Activated T-cell treated with anti-CD3 and anti-CD28 coated beads for 48 hours (primary cell): ENCODE measurements at places on chromosomes 5 and 9.
A peak's percentile ranks its signal among the peaks of the same experiment; 100 is the strongest.

- no peak for DNase-seq
Measured at GRCh38 chr5:172943283-172943841, 15.9 kb upstream of the RPL26L1 start.

DNA sequence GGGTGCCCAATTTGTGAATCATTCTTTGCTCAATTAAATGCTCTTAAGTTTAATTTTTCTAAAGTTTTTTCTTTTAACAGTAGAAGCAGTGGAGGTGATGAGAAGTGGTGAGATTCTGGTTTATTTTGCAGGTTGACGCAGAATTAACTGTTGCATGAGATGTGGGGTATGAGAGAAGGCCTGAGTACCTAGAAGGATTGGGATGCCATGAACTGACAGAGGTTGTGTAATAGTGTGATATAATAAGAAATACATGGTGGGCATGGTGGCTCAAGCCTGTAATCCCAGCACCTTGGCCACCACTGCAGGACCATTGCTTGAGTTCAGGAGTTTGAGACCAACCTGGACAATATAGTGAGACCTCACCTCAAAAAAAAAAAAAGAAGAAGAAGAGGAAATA, 8.4 kb upstream of the SH3TC2 start:
- no peak for DNase-seq

DNA sequence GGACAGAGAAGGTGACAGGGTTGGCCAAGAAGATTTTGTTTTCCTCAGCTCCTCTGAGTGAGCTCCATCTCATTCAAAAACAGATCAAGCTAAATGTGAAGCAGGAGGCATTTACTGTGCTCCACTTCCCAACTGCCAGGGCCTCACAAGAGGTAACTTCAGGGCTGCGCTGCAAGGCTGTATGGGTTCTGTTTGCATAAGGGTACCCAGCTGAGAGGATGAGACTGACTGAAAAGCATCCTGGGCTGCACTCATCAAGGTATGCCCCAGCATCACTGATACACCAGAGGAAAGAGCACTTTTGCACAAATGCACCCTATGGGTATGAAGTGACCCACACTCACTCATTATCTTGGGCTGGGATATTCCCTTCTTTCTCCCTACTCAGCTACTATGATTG, 316.2 kb upstream of the HAPLN1 start:
- no peak for DNase-seq

DNA sequence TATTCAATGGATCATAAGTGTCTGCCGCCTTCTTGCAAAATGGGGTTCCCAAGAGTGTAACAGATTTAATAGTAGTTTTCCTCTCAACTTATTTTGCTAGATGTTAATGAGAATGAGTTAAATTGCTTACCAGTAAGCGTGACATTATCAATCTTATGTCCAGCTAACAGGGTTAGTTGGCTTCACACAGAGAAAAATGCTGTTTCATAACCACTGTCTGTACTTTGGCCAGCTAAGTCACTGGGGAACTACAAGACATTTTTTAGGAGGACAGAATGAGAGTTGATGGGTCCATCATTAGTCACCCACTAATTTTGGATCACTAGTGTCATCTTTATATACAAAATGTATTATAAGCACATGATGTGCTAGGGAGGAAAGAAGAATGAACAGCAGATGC, 1.4 kb downstream of the CDC37L1 start:
- no peak for DNase-seq

- no peak for DNase-seq
Measured at GRCh38 chr5:16644301-16644889, 27.6 kb upstream of the RETREG1 start.

GRCh38 chr5:146399481-146399880, 47.7 kb upstream of the TCERG1 start:
- DNase-seq, result no peak

GRCh38 chr5:34500236-34500847, 155.8 kb upstream of the RAI14 start:
- no peak for DNase-seq

- no peak for DNase-seq
Measured at GRCh38 chr5:106376522-106376921, 1294.2 kb downstream of the EFNA5 start.

DNA sequence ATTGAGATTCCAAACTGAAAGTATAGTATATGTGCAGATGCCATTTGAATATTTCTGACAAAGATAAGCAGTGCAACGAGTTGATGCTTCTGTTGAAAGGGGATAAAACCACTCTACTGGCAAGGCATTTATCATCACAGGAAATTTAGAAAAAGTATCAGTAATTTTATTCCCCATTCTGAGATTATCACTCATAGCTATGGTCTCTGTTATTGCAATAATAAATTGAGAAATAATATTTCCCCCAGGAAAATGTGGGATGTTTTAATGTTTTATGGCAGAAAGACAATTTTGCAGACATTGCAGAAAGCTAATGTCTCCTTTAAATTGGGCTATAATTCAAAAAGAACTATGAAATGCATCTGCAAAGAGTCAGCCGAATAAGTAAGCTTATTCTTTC, 1612.7 kb upstream of the ACO1 start:
- no peak for DNase-seq

GRCh38 chr9:16310278-16311110, 560.0 kb downstream of the BNC2 start:
- no peak for DNase-seq

DNA sequence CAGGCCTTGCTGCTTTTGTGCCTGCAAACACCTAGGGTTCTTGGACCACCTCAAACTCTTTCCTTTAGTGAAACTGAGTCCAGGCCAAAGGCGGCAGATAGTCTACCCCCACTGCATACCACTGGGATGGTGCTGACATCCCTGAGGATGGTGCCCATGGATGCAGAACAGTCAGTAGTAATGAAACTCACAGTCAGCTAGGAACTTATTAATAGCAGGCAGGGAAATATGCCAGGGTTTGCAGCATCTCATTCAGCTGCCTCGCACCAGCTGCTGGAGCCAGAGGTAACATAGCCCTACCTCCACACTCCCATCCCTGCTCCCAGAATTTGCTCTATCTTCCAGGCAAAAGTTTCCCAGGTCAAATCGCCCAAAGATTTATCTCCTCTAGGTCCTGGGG, 189.1 kb downstream of the SREK1 start:
- DNase-seq, result no peak

- DNase-seq, result no peak
Measured at GRCh38 chr5:36502608-36503007, 103.8 kb upstream of the SLC1A3 start.

- DNase-seq, result no peak
Measured at GRCh38 chr5:158988987-158989730, 110.6 kb downstream of the EBF1 start.

GRCh38 chr9:136532799-136533774, 12.8 kb downstream of the NOTCH1 start:
- peak; percentile 75 for DNase-seq

DNA sequence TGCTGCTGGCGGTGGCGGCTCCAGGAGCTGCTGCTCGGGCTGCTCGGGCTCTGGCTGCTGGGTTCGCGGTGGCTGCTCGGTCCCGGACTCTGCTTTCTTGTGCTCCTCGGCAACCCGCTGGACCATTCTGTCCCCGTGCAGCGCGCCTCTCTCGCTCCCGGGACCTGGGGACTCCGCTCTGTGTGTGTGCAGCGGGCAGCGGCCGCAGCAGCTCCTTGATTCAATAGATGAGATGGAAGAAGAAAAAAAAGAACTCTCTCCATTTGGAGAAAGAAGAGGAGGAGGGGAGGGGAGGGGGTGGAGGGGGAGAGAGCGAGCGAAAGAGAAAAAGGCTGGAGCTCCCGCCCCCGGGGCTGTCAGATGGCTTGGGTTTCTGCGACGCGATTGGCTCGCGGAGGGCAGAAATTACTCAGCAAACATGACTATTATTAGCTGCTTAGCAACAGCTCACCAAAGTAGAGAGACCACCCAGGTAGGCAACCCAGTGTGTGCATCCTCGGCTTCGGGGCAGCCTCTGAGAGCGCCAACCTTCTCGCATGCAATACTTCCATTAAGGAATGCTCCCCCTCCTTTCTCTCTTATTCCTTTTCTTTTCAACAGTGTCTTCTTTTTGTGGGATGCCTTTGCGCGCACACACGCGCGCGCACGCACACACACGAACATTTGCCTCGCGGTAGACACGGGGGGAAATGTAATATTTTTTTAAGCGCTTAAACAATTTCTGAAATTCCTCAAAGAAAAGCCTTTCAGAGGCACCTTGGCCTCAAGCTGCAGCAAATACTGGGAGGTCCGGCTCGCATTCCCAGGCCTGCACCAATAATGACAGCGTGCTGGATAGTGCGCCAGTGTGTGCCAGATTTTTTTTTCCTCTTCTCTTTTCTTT, 7.6 kb downstream of the PTCH1 start:
- DNase-seq, result peak; percentile 58

GRCh38 chr5:168434746-168435321, 51.4 kb upstream of the RARS1 start:
- DNase-seq, result no peak

GRCh38 chr9:18245911-18246310, 228.0 kb upstream of the ADAMTSL1 start:
- no peak for DNase-seq

- no peak for DNase-seq
Measured at GRCh38 chr5:111975133-111975532, 218.1 kb upstream of the NREP start.

DNA sequence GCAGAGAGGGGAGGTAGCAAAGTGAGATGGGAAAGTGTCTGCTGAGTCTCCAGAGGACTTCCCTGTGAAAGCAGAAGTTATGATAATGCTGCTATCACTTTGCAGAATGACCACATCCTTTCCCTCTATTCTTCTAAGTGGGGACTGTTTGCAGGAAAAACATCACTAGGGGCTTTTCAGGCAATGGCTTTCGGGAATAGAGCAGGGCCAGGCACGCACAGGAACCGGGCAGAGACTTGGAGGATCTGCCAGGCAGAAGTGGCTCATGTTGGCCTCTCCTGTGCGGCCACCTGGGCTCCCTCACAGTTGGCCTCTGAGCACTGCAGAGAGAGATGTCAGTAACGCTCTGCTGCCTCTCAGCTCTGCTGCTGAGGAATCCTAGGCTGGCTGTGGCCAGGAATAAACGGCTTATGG, 214.7 kb downstream of the MAST4 start:
- no peak for DNase-seq

- DNase-seq, result no peak
Measured at GRCh38 chr9:134902936-134903335, 14.8 kb downstream of the FCN1 start.
